ENCODE measurements at places on chromosomes 11 and 22.
A peak's percentile ranks its signal among the peaks of the same experiment; 100 is the strongest.

DNA sequence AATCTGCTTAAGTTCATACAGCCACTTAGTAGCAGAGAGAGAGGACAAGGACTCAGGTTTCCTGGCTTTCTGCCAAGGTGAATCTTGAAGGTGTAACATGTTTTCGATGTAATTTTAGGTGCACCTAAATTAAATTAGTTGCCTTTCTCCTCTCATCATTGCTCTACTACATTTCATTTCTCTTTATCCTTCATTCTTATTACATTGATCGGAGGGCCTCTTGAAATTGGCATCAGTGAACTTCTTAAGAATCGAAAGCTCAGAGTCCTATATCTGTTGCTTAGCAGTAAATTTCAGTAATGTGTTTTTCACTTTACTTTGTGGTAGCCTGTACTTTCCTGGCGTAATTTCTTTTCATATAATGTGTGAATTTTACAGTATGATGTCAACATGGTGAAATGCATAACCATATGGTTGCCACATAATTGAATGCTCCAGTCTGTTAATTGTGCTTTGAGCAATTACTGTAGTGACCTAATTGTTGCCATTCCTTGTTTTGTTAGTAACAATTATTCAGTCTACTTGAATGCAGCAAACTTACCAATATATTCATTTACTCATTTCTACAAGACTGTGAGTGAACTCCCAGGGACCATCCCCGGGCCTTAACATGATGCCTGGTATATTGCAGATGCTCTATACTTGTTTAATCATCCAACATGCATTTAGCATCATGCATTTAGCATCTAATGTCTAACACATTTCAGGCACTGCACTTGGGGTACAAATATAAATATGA is 138.1 kb downstream of the MAML2 start:
- DNase-seq = no peak

DNA sequence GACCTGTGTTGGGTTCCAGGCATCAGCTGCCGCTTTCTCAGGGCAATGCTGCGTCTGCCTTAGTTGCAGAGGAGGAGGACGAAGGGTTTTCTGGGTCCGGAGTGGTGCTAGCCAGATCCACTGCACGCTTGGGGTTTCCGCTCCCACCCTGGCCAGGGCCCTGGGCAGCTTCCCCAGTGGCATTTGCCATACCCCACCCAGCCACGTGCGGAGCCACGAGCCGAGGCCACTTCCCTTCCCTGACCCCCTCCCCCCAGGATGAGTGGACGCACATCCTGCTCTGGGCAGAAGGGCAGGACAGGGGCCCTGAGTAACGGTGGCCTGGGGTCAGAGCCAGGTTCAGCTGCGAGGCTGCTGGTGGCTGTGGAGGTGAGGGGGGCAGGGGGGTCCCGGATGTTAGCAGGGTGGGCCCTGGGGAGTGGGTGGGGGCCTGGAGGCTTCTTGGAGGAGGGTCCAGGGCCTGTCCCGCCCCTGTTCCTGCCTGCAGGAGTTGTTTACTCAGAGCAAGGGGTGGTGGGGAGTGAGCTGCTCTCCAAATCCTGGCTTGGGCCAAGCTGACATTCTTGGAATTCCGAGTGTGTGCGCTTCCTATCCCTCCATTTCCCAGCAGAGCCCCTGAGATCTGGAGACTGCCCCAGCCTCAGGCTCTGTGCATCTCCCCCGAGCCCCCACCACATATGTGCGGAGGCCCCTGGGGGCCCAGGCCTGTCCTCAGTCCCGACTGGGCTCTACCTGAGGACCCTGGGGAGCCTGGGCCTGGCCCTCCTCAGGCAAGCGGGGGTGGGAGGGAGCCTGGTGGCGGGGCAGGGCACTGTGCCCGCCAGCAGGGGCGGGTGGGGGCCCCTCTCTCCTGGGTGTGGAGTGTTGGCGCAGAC is 1.4 kb downstream of the TSPAN4 start:
- DNase-seq = peak; percentile 94

DNA sequence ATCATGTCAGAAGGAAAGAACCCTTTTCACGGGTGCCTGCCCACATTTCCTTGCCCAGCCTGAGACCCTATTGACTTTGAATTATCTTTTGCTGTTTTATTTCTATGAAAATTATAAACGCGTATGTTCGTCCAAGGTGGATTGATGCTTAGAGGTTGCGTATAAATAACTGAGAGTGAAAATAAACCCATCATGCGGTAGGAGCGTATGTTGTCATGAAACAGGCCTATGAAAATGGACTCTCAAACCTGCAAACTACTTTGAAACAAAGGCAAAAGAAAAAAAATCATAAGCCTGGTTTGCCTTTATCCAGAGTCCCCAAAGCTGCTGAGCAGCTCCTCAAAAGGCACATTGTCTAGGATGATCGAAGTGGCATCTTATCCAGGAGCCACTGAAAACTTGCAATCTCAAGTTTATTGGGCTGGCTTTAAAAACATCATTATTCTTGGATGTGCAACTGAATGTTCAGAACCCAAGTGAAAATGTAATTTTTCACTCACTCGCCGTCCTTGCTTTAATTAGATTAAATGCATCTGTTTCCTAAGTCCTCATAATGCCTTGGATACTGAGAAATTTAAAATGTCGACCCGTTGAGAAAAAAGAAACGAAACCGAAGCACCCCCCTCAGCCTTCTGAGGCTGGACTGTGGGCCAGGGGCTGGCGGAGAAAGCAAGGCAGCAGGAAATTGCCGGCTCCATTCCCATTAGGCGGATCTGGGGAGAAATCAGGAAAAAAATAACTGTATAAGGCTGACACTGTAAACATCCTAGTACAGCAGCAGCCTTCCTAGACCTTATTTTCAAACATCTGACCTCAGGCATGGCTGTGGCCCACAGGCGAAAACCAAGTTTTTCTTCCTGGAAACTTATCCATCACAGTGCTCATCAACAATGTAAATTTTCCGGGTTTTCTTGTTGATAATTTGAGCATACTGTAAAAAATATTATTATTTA is 82.9 kb upstream of the PPARA start:
- no peak for DNase-seq

DNA sequence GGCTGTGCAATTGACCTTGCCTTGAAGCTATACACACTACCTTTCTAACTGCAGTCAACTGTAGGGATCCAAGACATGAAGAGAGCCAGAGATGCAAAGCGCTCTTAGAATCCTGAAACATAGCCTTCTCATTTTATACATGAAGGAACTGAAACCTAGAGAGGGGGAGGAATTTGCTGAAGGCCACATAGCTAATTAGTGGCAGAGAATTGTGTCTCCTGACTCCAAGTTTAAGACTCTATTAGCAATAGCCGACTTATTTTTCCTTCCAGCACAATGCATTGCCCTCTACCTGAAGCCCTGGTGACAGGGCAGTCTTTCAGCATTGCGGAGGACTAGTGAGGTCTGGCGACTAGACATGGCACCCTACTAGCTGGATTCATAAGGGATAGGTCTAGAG is 727.0 kb upstream of the ANO5 start:
- DNase-seq = no peak

DNA sequence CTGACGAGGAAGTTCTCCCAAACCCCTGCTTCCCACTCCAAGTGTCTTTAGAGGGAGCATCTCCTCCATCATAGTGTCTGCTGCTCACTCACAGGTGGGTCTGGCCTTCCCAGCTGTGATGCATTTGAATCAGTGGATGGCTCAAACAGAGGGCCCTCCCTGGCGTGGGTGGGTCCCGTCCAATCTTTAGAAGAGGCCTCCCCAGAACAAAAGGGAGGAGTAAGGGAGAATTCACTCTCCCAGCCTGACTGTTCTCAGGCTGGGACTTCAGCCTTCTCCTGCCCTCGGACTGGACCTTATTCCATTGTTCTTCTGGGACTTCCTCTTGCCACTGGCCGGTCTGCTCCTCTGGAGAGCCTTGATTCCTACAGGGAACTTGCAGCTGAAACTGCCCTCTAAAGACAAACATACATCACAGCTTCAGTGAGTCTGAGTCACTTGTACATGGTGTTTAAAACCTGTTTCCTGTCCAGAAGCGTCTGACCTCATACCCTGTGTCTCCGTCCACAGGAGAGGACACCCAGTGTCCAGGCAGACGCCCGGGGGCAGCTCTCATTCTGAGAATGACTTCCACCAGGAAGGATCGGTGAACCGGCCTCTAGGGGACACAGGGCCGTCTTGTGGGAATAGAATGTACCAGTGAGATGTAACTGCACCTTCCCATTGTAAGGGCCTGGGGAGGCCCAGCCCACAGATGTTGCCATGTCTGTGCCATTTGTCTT is 234.7 kb downstream of the BRD1 start:
- DNase-seq = no peak

DNA sequence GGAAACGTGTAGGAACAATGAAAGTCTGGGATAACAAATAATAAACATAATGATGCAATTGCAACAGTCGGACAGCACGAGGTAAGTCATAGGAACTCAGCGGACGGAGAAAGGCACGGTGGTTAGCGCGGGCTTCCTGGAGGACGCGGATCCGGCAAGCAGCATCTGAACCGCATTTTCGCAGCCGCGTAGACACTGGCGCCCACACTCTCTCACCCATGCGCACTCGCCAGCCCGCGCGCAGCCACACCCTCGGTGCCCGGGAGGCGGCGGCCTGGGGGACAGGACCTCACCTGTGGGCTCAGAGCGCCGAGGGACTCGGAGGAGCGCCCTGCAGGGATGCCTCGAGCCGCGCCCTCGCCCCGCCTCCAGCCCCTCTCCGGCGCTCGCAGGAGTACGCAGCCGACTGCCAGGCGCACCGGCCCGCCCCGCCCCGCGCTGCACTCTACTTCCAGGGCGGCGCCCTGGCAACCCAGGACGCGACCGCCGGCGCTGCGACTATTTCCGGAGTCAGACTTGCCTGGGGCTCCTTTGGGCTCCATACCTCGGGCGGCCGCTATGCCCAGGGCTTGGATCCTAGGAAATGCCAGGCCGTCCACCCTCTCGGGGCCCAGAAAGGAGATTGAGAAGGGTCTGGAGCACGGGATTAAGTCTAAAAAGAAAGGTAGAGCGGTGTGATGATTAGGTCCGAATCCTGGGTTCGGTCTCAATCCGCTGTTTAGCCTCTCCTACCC is at the start of gene TTLL1:
TSS of gene TTLL1 (minus strand) at position 408 of the 734 bp plus-strand sequence. CDS start 13,805 bp downstream, outside the sequence.
- peak; percentile 82 for DNase-seq

DNA sequence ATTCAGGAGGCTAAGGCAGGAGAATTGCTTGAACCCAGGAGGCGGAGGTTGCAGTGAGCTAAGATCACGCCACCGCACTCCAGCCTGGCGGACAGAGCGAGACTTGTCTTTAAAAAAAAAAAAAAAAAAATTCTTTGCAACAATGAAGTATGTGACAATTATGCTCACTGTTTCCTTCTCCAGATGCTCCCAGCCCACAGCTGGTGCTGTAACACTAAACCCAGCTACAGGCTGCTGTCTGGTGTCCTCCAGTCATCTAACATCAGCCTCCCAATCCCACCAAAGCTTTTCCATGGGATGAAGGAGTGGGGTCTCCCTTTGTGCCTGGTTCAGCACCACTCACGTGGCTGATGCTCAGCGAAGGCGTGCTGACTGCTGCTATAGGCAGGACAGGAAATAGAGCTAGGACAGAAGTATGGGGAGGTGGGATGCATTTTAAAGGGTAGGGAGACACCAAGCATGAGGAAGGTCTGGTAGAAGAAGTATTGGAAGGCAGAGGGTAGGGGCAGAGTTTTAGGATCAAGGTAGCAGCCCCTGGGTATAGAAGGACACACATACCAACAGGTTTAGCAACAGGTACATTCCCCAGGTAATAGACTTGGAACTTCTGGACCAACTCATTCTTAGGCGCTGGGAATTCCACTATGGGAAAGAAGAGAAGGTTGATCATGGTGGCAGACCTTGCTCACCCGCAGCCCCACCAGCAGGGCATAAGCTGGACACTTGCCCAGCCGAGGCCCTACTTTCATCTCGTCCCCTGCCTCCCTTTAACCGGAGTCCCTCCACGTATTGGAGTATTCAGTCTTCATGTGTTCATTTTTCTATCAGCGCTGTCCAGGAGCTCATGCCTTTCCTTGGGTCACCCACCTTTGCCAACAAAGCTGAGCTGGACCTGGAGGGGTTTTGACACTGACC is 10.4 kb downstream of the SMPD1 start:
- no peak for DNase-seq

- no peak for DNase-seq
These were observed 18.6 kb downstream of the CREB3L1 start for GRCh38 chr11:46296059-46296527.

DNA sequence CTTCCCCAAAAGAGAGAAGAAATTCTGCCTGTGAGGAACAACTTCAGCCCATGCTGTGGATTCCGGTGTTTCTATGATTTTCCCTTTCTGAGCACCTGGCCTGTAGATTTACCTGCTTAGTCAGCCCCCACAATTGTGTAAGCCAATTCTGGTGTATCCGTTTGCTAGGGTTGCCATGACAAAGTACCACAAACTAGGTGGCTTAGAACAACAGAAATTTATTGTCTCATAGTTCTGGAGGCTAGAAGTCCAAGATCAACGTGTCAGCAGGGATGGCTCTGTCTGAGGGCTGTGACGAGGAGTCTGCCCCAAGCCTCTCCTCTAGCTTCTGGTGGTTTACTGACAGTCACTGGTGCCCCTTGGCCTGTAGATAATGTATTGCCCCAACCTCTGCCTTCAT is 15.9 kb upstream of the CYB5R2 start:
- no peak for DNase-seq
